ENCODE measurements at places on chromosomes 6 and 20.

- DNase-seq, result no peak
Observed at GRCh38 chr6:28589957-28590349, 64.3 kb downstream of the GPX5 start.

DNA sequence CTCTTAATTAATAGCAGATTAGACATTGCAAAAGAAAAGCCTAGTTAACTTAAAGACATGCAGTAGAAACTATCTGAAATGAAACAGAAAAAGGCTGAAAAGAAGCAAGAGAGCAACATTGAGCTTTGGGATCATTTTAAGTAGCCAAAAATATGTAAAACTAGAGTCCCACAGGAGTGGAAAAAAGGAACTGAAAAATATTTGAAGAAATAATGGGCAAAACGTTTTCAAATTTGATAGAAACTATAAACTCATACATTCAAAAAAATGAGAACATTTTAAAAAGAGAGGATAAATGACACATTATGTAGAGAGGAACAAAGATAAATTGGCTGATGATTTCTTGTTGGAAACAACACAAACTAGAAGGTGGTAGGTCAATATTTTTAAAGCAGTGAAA lies 166.1 kb upstream of the AKAP12 start:
- no peak for DNase-seq

GRCh38 chr6:39100358-39100757 lies 14.6 kb downstream of the SAYSD1 start:
- no peak for DNase-seq

- DNase-seq, result no peak
Observed at GRCh38 chr6:105320765-105321164, 82.1 kb downstream of the PREP start.

DNA sequence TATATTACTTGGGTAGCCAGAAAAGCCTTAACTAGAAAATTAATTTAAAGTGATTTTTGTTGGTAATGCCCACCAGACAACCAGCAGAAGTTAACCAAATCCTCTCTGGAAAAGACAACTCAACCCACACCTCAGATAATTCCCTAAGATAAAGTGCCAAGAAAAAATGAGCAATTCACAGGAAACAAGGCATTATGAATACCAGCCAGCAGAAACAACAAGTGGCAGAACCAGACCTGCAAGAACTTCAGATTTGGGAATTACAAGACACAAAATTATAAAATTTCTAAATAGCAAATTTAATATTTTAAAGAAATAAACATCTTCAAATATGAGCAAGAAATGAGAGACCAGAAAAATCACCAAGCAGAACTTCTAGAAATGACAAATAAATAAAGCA lies 80.0 kb upstream of the MRPS10 start:
- DNase-seq, result no peak

GRCh38 chr20:49583669-49584417 lies 15.9 kb upstream of the PTGIS start:
- DNase-seq, result no peak

DNA sequence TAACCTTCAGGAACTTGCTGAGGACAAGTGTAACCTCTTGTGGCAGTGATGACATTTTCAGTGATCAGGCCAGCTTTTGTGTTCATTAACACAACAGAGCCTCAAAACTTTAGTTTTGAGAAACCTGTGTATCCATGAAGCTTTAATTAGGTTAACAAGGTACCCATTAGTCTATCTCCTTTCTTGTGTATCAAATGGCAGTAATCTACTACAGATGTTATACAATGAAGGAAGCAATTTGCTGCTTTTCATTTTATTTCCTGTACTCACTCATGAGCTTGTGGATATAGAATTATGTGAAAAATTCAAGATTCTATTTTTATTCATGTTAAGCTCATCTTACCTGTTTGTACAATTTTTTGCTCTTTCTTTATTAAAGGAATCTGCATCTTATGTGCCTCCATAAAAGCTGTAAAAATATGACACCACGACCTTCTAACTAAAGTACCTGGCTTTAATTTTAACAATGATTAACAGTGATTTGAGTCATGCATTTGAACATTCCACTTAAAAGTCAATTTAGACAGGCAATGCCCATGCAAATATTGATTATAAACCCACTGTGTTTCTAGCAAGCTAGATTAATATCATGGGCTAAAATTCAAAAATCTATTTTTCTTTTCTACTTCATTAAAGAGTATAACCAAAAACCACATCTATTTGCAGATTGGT lies 897.3 kb downstream of the KIF16B start:
- no peak for DNase-seq

DNA sequence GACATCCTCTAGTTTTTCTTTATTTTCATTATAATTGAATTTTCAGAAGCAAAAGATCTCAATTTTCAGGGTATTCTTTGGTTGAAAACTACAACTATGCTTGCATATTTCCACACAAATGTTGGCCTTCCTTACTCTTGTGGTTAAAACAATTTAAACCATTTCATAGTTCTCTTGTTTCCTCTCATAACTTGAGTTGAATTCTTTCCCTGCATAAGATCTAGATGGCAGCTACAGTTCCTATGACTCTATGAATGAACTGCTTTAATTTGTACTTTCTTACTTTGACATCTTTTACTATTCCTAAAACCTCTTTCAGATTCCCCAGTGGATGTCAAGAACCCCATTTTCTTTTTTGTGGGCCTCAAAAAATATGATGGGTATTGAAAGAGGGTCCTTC lies 564.5 kb downstream of the NKAIN2 start:
- no peak for DNase-seq

DNA sequence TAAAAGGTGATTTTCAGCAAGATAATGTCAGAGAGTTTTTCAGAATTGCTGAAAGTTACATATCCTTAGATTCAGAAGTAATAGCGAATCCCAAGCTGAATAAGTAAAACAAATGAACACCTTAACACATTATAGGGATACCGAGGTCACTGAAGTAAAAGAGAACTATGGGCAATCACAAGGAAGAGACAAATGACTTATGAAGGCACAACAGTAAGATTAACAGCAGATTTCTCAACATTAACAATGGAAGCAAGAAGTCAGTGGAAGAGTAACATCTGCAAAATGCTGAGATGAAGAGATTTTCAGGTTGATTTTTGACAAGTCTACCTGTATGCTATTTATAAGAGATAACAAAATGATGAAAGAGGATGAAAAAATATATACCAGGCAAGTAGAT lies 86.1 kb upstream of the EZR start:
- DNase-seq, result no peak

DNA sequence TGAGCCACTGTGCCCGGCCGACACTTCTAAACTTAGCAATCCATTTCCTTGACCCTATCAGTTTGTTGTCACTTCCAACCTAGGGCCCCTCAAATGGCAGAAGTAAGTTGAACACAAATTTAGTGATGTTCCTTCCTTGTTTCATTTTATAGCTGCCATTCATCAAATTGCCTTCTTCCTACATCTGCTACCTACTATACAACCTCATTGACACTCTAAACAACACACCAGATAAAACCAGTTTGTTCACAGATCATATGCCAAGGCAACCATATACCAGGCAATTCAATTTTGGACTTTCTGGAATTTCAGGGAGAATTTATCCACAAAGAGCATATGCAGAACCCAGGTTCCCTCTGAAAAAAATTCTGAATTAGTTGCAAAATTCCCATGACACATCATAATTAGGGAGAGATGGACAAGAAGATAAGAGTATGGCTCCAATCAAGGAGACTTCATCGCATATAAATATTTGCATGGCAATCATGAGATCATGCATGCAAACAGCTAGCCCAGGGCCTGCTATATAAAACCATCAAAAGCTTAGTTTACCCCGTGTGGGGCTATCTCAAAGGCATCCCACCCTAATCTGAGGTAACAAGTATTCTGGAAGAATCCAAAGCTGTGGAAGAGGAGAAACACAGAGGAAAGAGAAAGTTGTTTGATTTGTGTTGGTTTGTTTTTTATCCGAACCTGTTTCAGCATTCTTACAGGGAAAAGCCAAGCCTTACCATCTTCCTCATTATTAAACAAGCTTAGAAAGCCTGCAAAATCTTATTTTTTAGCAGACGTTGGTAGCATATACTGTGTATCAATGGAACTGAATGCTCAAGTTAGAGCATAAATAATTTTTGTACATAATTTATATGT lies 132.8 kb upstream of the TNFAIP3 start:
- DNase-seq, result no peak

GRCh38 chr6:33375143-33375671 lies 16.4 kb upstream of the KIFC1 start:
- DNase-seq, result no peak

DNA sequence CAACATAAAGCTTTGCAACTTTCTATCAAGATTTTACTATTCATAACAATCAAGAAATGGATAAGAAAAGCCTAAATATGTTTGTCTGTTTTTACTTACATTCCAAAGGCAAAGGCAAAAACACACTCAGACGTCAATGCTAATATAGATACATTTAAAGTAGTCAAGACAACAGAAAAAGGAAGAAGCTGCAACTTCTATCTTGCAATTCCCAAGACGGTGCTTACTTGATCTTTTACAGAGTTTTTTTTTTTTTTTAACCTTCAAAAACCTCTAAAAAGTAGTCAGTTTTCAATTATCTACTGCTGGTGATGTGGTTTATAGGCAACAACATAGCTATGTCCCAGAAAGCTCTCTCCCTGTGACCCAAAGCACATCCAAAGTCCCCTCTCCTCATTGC lies 58.1 kb downstream of the EPB41L2 start:
- DNase-seq, result no peak

GRCh38 chr6:117441824-117442264 lies 16.1 kb upstream of the ROS1 start:
- DNase-seq, result no peak

DNA sequence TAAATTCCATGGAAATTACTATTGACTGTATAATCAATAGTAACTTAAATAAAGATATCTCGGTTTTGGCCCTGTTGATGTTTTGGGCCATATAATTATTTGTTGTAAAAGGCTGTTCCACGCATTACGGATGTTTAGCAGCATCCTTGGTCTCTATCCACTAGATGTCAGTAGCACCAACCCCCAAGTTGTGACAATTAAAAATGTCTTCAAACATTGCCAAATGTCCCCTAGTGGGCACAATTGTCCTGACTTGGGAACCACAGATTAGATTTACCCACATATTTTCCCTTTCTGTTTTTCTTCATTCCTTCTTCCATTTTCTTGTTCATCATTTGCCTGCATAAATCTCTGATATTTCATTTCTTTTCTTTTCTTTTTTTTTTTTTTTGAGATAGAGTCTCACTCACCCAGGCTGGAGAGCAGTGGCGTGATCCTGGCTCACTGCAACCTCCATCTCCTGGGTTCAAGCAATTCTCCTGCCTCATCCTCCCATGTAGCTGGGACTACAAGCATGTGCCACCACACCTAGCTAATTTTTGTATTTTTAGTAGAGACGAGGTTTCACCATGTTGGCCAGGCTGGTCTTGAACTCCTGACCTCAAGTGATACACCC lies 13.6 kb upstream of the WFDC8 start:
- DNase-seq, result no peak

GRCh38 chr20:25486377-25486776 lies 78.9 kb downstream of the GINS1 start:
- no peak for DNase-seq

DNA sequence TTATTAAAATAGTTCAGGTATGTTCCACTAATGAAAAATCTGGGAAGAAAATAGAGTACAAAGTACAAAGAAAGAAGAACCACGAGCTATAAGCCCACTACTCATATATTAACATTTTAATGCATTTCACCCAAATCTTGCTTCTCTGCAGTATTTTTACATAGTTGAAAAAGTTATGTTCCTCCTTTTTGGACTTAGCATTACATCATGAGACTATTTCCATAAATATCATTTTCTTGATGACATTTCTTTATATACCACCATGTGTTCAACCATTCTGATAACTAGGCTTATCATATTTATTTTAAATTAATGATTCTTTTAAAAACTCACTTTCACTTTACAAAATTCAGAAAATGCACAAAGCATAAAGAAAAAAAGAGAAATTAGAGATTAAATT lies 3.0 kb downstream of the IPCEF1 start:
- no peak for DNase-seq

- DNase-seq, result no peak
Observed at GRCh38 chr6:72624557-72625160, 2.8 kb downstream of the KCNQ5 start.

Measured in stimulated activated CD8-positive, alpha-beta memory T cell treated with anti-CD3 and anti-CD28 coated beads, Interleukin-4, amount 100 ng/mL, for 4 hours (primary cell).